Fibroblast of skin of right biceps (primary cell): ENCODE measurements at places on chromosomes 5 and 9.

DNA sequence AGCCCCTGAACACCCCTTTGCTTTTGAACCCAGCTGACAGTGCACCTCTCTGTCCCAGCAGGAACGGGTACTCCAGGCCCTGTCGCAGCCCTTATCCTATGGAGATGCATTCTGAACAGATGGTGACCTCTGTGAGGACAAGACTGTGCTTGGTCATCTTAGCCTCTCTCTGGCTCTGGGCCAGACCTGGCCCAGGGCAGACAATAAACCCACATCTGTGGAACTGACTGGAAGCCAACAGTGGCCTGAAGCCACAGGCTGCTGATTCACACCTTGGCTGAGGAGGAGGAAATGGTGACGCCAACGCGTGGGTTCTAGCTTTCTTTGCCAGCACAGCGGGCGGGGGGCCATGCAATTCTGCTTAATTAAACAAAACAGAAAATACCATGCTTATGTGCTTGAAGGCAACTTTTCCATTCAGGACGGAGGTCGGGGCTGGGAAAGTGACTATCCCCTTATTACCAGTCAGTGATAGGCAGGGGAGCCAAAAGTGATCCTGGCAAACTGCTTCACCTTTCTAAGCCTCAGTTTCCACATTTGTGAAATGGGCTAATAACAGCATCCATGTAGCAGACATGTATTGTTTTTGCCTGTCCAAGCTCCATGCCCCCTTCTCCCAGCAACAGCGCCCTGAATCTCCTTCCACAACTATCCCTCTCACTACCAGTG is 10.8 kb downstream of the SH3PXD2B start:
- peak; percentile 88 for DNase-seq

DNA sequence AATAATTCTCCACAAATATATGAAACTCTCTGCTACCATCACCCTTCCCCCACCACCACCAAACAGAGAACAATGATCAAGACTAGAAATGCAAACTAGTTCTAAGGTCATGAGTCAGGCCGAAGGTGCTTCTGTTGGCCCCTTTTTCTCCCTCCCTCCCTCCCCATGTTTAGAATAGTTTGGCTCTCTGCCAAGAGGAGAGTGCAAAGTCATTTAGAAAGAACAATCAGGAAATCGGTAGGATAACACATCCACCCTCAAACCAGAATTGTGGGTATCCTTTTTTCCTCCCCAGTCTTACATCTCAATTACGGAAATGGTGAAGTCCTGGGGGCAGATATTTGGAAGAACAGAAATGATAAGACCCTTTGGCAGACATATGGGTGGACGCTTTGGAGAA is 170.1 kb downstream of the SLF1 start:
- DNase-seq: no peak

DNA sequence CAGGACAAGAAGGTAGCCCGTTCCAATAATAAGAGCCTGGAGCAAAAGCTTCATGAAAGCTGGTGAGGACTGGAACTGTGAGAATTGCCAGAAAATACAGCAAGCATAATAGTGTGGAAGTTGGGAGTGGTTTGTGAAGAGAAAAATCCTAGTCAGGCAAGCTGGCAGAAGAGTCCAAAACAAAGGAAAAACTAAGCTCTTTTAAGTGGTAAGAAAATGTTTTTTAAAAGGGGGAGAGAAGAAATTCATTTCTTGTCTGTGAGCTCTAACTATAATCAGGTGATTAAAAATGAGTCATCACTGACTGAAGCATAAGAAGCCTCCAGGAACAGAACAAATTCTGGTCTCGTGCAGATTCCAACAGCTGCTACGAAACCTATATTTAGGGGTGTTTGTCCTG is 102.6 kb downstream of the CAAP1 start:
- DNase-seq: peak; percentile 4

GRCh38 chr5:14660833-14661232 is 3.7 kb upstream of the OTULIN start:
- no peak for DNase-seq

DNA sequence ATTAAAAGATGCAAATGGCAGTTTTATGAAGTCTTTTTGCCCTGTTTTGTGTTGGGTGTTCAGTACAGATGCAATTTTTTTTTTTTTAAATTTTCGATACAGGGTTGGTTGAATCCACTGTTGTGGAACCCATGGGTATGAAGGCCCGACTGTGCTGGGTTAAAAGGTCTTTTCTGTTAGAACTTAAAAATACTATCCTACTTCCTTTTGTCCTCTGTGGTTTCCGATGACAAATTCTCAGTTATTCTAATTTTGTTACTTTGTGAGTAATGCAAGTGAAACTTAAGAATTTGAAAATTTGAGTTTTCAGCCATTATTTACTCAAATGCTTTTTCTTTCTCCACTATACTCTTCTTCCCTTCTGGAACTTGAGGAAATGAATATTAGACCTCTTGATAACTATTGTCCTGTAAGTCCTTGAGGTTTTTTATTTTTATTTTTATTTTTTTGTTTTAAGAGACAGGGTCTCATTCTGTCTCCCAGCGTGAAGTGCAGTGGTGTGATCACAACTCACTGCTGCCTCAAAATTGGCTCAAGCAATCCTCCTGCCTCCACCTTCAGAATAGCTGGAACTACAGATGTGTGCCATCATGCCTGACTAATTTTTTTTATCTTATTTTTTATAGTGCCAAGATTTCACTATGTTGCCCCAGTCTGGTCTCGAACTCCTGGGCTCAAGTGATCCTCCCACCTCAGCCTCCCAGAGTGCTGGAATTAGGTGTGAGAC is 67.5 kb downstream of the ZCCHC7 start:
- peak; percentile 28 for DNase-seq

DNA sequence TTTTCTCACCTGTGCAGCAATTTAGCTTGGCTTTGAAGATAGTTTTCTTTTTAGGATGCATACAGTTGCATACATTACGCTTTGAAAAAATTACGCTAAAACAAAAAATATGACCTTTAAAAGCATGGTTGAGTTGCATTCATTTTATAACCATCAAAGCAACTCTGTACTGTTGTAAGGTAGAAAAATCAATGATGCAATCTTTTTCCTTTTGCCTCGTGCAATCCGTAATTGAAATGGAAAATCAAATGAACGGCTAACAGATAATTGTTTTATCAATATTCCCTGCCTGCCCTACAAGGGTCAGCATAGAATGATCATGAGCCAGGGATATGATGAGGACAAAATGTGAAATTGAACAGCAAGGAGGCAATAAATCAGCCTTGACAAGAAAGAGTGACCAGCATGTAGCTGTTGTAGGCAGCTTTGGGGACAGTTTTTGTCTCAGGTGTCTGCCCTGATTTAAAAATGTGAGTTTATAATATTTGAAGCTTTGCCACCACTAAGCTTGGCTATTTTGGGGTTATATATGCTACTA is 98.2 kb downstream of the PBX3 start:
- no peak for DNase-seq

DNA sequence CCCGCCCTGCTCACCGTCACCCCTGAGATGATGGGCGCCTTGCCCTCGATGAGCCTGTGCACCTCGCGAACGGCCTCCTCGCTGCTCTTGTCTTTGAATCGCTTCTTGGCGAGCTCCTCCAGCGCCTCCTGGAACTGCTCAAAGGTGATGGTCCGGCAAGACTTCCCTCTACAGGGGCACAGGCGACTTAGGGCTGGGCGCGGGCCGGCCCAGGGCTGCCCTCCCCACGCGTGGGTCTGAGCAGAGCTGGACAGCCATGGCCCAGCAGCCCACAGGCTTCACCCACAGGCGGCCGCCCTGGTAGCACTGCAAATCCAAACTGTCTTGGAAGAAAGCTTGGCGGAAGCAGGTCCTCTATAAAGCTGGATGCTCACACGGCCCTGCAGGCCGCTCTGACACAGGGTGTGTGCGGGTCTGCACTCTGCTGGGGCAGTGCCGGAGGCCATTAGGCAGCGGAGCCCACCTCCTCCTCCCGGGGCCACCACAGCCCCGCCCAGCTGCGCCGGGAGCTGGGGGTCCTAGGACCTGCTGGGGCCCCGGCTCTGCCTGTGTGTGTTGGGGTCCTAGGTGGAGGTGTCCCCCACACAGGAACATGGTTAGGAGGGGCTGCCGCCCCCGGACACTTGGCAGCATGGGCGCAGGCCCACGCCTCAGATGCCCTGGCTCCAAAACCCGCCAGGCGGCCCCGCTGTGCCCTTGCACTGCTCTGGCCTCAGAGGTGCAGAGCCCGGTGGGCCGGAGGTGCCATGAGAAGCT is 27.0 kb downstream of the TPPP start:
- no peak for DNase-seq

- peak; percentile 61 for DNase-seq
Observed at GRCh38 chr5:134555890-134556311, 30.4 kb downstream of the JADE2 start.

- DNase-seq: no peak
Observed at GRCh38 chr5:167839065-167839464, 452.4 kb upstream of the WWC1 start.

DNA sequence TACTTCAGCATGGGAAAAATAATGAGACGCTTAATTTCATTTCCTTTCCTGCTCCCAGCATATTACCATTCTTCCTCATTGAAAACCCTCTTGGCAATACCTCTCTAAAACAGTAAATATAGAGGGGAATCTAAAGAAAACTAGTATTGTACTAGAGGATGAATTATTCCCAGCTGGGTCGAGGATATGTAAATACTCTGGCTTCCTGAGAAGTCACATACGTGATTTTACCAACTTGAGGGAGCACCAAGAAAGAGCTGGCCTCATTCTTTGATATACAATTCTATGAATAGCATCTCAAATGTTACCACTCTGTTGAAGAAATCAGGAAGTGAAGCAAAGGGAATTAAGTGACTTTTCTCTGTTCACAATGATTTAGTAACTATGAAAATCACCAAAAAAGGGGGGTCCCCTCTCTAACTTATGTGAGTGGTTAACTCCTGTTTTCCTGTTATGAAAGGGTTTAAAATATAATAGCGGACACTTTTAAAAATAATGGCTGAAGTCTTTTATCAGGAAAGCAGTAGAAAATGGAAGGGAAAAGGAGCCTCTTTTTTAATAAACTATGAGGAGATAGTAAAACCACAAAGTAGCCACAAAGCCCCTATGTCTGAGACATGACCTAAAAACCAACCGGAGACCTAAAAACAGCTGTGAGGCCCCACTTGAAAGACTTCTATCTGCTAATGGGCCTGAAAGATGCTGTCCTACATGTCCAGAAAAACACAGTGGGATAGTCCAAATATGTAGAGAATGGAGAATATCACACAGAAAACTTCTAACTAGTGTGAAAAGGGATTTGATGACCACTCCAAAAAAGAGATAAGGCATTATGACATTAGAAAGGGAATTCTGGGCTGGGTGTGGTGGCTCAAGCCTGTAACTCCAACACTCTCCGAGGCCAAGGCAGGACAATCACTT is 42.6 kb downstream of the LPAR1 start:
- DNase-seq: peak; percentile 25

DNA sequence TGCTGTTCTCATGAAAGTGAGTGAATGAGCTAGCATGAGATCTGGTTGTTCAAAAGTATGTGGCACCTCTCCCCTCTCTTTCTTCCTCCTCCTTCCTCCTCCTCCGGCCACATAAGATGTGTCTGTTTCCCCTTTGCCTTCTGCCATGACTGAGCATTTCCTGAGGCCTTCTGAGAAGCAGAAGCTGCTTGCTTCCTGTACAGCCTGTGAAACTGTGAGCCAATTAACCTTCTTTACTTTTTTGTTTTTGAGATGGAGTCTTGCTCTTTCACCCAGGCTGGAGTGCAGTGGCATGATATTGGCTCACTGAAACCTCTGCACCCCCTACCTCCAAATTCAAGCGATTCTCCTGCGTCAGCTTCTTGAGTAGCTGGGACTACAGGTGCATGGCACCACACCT is 6.1 kb downstream of the S100Z start:
- no peak for DNase-seq

DNA sequence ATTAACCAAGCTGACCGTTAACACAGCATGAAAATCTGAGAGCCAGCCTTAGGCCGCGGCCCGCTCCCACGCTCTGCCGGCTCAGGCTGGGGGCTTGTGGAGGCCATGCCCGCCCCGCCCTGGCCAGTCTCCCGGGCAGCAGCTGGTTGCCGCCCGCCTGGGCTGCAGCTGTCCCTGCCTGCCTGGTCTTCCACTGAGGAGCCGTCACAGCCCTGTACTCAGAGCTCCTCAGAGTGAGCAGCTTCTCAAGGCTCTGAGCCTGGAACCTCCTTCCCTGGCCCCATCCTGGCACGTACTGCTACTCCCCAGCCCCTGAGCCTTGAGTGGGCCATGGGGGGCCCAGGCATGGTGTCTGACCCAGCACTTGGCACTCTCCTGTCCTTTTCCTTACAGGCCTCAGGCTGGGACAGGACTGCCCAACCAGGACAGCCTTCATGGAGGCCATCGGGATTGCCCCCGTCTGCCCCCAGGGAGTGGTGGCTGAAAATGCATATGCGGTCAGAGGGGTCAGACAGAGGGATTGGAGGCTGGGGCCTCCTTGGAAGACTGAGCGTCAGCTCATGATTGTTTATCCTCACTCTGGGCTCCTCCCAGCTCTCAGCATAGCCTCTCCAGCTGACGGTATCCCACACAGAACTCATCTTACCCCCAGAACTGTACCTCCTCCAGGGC is 11.9 kb downstream of the FGFR4 start:
- no peak for DNase-seq
